ENCODE measurements at places on chromosomes 6 and 20.

DNA sequence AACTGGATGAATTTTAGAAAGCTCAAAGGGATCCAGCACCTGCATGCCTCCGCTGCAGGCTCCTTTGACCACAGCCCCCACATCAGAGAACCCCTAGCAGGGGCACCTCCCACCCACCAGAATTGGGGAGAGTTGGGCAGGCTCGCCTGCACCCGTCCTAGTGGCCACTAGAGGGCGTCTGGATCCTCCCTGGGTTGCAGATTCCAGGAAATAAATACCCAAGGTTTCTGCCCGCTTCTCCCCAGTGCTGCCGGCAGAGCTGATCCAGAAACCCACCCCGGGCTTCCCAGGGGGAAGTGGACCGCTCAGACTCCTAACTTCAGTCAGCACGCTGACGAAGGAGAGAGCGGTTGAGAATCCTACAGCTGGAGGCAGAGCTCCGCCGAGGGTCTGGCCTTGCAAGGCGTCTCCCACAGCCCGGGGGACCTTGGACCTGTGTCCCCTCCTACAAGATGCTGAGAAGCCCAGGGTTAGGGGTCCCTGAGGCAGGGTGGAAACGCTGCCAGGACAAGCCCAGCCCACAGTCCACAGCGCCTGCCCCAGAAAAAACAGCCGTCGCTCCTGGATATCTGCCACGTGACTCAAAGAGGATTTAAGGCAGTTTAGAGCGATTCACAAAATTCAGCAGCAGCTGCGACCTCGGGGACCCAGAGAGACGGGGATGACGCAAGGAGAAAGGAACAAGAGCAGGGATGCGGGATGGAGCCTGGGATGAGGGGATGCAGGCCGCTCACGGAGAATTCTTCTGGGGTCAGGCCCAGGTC, 32.6 kb upstream of the PHACTR3 start:
- DNase-seq, result peak; percentile 48

DNA sequence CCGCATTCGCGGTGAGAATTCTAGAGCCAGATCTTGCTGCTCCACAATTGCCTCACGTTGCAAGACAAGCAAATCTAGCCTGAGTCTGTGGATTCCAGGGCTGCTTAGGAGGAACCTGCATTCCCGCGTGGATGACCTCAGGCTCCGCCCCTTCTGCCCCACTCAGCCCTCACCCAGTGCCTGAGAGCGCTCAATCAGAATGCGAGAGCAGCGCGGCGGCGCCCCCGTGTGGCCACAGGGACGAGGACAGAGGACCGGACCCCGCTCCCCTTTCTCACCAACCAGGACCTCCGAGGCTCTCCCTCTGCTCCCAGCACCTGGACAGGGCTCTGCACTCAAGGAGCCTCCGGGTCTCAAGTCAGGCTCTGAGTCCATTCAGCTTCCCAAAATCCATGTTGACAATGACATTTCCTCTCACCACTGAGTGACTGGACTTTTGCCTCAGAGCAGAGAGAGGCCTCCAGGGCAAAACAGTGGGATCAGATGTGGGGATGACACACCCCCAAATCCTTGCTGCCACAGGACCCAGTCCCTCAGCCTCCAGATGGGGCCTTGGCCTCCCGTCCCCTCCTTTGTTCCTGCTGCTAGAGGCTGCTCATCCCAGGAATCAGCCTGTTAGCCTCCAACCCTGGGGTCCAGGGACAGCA, 52.0 kb downstream of the RPP21 start:
- DNase-seq, result peak; percentile 75

DNA sequence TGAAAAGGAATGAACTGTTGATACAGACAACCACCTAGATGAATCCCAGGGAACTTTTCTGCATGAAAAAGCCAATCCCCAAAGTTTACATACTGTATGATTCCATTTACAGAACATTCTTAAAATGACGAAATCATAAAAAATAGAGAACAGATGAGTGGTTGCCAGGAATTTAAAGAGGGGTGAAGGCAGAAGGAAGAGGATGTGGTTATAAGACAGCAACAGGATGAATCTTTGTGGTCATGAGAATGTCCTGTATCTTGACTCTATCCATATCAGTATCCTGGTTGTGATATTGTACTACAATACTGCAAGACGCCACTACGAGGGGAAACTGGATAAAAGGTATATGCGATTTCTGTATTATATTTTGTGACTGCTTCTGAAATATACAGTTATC, 70.1 kb upstream of the EMILIN3 start:
- no peak for DNase-seq

- DNase-seq, result no peak
Measured at GRCh38 chr20:32528905-32529670, 56.0 kb downstream of the NOL4L start.

DNA sequence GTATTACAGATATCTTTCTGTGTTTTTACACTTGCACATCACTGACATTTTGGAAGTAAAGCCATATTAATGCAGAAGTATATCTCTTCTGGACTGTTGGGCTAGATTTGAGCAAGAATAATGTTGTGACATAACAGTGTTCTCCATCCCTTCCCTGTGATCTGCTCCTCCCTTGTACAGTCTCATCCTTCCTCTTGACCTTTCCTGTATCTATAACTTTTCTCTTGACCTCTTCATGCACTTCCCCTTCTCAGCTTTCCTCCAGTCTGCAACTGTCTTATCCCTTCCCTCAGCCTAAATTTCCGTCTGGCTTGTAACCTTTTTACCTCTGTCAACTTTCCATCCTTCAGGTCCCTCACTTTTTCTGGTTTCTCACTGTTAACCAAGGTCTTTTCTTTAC, 29.8 kb downstream of the NCOA3 start:
- no peak for DNase-seq

GRCh38 chr6:50471041-50471440, 242.3 kb upstream of the TFAP2D start:
- no peak for DNase-seq

GRCh38 chr6:35775031-35775430, 1.4 kb upstream of the CLPSL2 start:
- DNase-seq, result no peak

GRCh38 chr6:37160922-37161778, 8.8 kb upstream of the PIM1 start:
- peak; percentile 72 for DNase-seq

DNA sequence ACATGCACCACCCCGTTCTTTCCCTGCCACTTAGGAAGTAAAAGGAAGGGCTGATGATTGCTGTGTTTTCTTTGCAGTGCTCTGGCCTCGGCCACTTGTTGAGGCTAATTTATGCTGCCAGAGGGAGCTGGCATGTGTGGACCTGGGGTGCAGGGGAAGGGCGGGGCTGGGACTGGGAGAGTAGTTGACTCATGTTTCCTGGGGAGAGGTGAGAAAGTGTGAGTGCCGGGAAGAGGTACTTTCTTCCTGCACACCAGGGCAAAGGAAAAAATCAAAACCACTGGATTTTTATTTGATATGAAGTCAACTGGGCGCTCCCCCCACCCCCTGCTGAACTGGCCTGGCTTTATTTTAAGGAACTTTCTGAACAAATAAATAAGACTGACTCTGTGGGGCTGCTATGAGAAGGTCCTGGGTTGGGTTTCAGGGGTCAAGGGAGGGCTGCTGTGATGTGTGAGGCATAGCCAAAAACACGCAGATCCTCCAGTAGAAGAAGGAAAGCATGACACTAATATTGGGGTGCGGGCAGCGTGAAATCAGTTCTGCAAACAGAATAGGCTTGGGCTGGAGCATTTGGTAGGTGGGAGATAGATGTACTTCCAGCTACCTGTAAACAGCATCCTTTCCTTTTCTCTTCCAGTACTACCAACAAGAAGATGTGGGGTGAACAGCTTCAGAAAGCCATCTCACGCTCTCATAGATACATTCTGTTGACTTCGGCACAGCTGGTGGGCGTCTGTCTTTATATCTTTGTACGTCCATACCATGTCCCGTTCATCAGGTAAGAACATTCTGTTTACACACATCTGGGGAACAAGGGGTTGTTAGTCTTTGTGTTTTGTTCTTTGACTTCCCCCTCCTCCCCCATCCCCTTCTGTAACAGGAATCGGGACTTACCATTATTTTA, 87.5 kb downstream of the SYNJ2 start:
- DNase-seq, result no peak

- DNase-seq, result no peak
Measured at GRCh38 chr6:137157601-137158000, 15.8 kb downstream of the IL22RA2 start.

DNA sequence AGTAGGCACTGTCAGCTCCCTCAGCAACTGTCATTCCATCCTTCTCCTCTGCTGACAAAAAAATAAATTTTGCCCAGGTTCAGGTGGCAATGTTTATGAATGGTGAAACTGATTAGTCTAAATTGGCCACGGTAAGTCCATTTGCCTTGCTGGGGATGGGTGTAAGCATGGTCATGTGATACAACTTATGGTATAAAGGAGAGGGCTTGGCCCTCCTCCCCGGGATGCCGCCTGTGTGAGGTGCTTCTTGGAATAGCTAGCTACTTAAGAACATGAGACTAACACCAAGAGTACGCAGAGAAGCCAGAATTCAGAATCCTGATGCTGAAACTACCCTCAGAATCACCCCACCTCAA, 94.4 kb upstream of the MAP7 start:
- peak; percentile 13 for DNase-seq

- no peak for DNase-seq
Measured at GRCh38 chr6:30703011-30703410, 12.2 kb upstream of the NRM start.

DNA sequence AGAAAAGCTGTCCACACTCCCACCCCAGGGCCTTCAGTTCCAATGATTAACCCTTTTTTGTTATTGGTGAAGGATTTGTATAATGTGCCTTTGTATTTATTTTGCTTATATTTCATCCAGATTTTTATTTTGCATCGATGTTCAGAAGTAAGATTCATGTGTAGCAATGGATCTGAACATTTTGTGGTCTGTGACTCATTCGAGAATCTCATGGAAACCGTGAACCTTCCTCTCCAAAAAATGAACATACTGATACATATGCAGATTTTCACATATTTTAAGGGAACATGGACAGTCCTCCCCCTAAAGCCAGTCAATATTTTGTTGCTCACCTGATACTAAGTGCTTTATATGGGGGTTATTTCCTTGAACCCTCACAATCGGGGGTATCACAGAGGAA, 421.8 kb upstream of the SOX4 start:
- no peak for DNase-seq

DNA sequence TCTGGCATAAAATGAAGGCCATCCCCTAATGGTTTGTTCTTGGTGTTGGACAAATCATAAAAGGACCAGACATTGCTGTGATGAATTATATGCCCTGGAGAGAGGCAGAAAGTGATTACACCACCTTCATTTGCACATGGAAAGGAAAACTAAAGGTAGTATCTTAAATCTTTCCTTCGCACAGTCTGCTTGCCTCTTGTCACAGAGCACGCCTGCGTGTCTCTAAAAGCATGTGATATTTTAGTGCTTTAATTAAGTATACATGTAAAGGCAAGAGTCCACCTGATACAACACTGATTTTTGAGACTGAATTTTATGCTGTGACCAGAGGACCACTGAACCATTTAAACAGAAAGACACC, 28.8 kb upstream of the PLAGL1 start:
- DNase-seq, result no peak

- no peak for DNase-seq
Measured at GRCh38 chr20:48010623-48011022, 225.3 kb upstream of the SULF2 start.

GRCh38 chr6:37056112-37056403, 50.6 kb downstream of the FGD2 start:
- no peak for DNase-seq

DNA sequence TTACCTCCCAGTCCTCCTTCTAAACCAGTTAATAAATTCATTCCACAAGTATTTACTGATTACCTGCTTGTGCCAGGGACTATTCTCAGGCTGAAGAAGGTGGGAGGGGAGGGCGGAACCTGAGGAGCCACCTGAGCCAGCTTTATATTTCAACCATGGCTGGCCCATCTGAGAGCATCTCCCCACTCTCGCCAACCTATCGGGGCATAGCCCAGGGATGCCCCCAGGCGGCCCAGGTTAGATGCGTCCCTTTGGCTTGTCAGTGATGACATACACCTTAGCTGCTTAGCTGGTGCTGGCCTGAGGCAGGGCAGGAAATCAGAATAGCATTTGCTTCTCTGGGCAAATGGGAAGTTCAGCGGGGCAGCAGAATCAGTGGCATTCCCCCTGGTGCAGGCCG, 4.9 kb upstream of the AAR2 start:
- no peak for DNase-seq

DNA sequence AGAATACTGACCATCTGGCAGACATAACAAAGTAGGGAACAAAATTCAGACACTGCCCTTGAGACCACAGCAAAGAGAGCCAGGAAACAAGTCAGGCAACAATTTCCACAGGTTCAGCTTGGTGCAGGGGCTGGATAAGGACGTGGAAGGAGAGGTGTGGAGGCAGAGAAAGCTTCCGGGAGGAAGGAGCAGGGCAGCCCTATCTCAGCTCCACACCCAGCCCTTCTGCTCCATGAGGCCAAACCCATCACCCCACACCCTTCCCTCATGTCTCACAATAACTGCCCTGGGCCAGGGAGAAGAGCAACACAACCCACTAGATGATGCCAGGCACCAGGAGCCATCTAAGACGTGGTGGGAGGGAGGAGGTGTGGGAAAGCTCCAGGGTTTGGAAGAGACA, 5.8 kb downstream of the SNHG17 start:
- no peak for DNase-seq

- no peak for DNase-seq
Measured at GRCh38 chr6:16244446-16244845, 6.1 kb downstream of the GMPR start.

DNA sequence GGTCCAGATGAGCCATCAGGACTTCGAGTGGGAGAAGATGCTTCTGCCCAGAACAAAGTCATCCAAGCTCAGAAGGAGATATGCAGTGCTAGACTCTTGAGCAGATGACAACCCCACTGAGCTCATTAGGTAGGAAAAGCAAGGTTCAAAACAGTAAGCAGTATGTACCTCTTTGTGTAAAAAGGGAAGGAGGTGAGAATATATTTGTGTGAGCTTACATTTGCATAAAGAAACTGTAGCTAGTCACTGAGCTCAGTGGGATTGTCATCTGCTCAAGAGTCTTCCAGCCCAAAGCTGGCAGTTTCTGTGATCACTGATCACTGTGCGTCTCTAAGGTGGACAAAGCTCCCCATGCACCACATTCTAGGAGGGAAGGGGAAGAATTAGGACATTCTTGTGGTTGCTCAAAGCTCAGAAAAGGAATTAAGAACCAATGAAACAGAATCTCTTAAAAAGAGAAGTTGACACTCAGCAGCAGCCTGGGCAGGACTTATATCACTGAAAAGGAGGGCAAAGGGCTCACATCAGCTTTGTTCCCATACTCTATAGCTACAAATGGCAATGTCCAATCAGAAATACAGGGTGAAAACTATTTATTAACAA, 90.0 kb upstream of the MAFB start:
- DNase-seq, result no peak

- no peak for DNase-seq
Measured at GRCh38 chr6:90157441-90157840, 139.2 kb downstream of the BACH2 start.

Measured in GM12865 (cell line).